ENCODE measurements at places on chromosomes 4 and X.

DNA sequence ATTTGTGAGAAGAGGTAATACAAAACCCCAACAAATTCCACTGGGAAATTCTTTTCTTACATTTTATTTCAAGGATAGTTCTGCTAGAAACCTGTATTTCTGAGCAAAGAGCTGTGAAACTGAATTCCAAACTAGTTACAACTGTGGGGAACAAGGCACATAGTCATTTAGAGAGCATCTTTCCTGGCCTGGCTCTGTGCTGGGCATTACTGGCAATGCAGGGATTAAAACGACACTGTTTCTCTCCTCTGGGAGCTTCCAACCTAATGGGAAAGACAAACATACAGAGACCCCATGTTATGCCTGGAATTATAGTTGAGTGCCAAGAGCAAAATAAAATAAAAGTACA lies 36.5 kb downstream of the SUPT20HL1 start:
- DNase-seq: no peak

DNA sequence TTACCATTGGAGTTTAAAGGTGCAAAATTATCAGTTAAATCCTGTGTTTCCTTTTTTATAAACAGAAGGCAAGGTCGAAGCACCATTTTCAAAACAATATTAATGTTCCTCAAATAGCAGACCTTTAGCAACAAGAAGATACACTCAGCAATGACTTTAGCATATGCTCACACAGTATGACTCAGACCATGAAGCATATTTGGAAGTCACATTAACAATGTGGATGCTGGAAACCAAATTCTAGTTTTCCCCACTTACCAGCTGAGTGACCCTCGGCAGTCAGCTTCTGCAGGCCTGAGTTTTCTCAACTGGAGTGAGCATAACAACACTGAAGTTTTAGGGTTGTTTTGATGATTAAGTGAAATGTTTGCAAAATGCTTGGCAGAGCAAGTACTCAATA lies 130.5 kb downstream of the ANK2 start:
- DNase-seq: no peak

DNA sequence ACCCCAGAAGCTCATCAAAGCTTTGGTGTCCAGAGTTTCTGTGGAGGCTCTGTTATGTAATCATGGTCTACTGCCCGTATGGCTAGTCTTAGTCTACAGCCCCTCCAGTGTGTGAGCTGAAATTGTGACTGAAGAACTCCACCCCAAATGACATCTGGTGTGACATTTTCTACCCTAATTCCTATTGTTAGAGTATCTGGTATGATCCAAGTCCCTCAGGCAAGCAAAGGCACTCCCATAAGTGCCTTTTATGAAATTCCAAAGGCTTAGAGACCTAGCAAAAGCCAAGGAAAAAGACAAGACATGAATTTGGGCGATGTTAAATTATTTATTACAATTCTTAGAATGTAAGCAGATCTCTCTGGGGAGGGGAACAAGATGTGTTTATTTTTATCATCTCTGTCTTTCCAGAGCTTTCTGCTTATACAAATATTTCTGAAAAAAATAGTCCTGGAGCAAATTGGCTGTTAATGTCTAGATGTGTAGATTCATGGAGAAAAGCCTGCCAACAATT lies 417.4 kb downstream of the CCSER1 start:
- peak; percentile 18 for DNase-seq

DNA sequence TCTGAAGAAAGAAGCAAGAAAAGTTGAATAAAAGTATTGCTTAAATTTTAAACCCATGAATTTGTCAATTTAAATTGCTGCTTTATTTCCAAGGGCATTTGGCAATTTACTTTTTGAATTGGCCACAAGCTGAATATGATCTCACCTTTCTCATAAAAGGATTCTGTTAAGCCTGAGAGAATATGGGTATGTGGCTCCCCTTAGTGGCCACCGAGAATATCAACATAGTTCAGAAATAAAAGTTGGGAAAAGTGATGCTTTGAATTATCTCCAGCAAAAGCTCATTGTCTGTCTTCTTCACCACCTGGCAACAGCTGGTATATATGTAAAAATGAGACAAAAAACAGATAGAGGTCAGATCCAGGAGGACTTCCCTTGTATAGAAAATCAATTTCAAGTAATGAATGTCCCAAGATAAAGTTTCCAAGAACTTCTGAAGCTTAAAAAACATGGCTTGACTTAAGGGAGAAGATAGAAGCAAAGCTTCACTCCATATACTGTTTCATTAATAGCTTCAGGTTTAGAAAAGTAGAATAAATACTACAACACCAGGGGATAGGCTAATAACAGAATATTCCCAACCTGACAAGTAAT lies 290.7 kb upstream of the FAM241A start:
- peak; percentile 39 for DNase-seq

DNA sequence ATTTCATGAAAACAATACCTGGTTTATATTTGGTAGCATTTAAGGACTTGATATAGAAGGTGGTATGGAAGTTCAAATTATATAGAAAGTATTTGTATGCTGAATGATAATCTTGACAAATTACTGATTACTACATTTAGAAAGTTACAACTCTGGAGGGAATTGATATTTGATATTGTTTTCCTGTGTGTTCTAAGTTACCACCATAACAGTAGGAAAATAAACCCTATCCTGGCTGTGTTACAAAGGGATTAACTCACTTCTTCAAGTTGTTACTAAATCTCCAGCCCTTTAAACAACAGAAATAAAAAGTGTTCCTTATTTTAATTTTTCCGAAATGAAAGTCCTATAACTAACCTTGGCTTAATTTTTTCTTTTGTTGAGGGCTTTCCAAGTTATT lies 36.6 kb downstream of the FHL1 start:
- no peak for DNase-seq

- no peak for DNase-seq
Observed at GRCh38 chr4:141057582-141057981, 75.7 kb downstream of the RNF150 start.

DNA sequence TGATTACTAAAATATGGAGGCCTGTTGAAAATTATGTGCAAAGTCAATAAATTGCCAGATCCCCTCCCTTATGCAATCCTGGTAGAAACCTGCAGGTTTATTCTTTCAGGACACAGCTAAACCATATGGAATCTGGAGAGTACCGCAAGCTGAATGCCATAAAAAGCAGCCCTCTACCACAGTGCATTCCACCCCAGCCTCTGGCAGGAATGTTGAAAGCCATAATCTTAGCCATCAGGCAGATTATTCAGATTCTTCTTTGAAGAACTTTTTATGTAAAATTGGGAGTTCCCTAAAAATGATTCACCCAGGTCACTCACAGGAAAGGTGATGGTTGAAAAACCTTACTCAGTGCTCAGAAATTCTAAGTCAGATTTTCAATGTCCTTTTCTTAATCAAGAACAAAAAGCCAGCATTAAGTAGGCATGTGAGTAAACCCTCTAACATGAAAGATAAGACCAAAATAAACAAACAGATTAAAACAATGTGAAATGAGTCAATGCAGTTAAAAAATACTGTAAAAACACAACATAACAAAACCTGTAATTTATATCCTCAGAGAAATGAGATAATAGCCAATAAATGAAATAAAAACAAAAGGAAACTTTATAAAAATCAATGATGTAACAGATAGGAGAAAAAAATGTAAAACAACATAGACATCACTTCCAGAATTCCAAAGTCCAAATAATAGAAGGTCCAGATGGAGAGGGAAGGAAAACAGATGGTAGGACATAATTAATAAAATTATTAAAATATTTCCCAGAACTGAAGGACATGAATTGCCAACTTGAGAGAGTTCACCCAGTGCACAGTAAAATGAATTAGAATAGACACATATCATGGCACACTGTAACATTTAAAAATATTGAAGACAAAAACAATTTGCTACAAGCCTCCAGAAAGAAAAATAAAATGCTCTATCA lies 226.9 kb downstream of the FSTL5 start:
- DNase-seq: no peak

DNA sequence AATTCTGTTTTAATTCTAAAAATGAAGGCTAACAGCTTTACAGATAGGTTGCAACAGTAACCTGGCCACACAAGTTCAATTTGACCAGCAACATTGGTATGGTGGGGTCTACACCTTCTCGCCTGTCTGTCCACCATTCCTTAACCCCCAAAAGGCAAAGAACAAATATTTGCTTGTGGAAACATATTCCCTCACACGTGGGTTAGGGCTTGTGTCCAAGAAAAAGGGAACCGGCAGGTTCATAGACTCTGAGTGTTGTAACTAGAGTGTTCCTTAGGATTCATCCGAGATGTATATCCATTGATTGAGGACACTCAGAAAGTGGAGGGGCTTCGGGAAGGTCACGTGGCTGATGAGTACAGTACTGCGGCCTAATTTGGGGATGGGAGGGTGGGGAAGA lies 54.1 kb downstream of the C4orf51 start:
- DNase-seq: no peak

DNA sequence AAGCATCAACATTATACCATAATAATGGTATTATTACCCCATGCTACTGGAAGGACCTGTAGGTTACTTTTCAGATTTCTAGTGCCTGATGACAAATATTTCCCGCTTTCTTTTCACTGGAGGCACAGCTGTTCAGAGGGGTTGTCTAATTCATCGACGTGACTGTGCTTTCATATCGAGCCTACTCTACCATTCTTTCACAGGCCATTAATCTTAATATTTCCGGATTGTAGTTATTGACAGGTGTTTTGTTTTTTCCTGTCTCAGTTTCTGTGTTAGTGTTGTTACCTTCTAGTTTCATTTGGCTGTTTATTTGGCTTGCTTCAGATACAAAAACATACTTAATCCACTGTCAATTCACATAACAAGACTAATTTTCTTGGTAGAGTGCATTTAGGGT lies 330.9 kb downstream of the SPOCK3 start:
- peak; percentile 5 for DNase-seq

DNA sequence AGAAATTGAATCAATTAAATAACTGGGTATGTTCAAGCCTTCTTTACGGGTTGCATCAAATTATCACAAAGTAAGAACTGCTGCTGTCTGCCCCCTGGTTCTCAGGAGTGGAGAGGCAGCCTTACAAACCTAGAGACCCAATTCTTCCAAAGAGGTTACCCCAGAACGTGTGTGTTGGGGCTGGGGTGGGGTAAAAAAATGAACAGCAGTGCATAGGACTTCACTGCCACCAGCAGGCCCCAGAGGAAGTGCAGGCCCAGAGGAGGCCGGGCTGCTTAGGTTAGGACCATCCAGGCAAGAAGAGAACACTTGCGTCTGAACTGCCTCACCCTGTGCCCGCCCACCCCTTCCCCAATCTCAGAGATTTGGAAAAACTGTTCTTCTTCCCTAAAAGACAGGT lies 1.5 kb upstream of the NWD2 start:
- peak; percentile 53 for DNase-seq

GRCh38 chr4:65645185-65645584 lies 25.1 kb downstream of the EPHA5 start:
- no peak for DNase-seq

- DNase-seq: no peak
Observed at GRCh38 chr4:84690481-84690880, 107.6 kb downstream of the CDS1 start.

DNA sequence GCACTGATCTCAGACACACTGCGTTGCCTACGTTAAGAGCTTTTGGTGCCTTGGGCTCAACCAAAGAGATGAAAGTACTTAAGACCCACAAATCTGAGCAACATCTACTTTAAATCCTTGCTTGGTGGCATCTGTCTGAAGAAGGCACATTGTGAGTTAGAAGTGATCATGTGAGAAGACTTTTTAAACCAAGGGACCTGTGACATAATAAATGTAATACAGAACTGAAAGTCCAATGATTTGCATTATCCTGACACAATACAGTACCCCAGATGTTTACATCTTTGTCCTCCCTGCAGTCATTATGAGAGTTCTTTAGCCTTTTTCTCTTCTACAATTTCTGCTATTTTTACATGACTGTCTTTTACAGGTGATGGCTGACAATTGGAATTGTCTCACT lies 96.7 kb upstream of the FTHL17 start:
- DNase-seq: no peak

DNA sequence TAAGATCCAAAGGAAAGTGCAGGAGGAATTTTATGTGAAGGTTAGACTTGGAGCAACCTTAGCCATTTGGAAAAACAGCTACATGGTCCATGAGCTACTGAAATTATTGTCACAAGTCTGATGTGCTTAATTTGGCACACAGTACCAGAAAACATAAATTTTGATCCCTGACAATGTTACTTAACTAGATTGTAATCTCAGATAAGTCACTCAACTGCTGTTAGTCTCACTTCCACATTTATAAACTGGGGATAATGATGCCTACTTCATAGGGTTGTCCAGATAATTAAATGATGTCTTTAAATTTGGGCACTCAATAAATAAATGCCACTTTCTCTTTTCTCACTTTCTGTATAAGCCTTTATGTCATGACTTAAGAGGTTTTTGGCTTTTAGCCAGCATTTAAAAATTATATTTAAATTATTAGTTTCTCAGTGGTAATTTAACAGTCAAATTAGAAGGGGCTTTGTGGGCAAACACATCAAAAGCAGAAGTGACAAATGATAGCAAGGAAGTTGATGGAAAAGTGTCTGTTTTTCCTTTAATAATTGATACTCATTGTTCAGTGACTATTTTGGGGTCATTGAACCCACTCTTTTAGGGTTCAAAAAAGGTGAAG lies 58.3 kb downstream of the PAQR3 start:
- no peak for DNase-seq

DNA sequence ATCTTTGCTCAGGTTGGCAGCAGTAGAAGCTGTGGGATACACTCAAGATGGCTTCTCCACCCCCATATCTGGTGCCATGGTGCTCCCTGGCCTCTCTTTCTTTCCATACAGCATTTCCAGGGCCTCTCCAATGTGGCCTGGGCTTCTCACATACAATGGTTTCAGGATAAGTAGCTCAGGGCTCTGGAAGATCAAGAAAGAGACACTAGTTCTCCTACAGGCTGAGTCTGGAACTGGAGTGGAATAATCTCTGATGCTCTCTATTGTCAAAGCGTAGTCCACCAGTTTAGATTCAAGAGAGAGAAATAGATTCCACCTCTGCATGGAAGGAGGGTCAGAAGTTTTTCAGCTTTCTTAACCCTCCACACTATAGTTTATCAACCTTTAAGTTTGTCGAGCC lies 138.2 kb upstream of the AADAT start:
- no peak for DNase-seq

- DNase-seq: no peak
Observed at GRCh38 chrX:30830326-30830943, 58.6 kb downstream of the TAB3 start.

DNA sequence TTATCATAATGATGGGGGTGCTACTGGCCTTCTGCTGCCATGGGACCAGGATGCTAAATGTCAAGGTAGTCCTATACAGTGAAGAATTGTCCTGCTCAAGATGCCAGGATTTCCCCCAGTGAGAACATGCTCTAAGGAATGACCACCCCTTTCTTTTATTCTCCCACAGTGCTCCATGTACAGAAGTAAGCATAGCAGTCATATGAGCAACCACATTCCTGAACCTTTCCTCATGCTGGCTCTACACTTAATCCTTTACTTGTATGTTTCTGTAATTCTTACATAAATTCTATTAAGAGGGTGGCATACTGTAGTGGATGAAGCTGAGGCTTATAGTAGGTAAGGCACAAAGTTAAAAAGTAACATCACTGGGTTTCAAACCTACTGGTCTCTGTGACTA lies 20.2 kb downstream of the CYP2U1 start:
- DNase-seq: no peak

All from retina (tissue), 1 donor.